C1 segment of cervical spinal cord (tissue), 14 donors: ENCODE measurements at places on chromosomes 6 and 20.

DNA sequence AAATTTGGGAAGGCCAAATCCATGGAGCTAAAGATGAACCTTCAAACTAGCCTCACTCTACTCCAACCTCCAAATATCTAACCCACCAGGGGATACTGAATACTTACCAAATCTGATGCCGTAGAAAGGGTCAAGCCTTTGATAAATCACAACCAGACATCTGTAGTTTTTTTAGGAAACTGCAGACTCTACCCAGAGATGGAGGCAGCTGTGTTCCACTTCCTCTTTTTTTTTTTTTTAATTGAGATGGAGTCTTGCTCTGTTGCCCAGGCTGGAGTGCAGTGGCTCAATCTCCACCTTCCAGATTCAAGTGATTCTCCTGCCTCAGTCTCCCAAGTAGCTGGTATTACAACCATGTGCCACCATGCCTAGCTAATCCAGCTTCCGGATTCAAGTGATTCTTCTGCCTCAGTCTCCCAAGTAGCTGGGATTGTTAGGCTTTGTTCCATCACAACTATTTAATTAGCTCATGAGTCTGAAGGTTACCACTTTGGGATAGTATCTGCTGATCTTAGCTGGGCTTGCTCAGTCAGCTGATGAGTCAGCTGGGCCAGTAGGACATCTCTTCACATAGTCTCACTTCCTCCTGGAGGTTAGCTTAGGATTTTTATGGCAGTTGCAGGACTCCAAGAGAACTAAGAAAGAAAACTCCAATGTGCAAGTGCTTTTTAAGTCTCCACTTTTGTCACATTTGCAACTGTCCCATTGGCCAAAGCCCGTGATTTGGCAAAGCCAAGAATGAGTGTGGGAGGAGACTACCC lies 13.3 kb downstream of the FRK start:
- DNase-seq = no peak

GRCh38 chr6:111342913-111343312 lies 140.1 kb downstream of the REV3L start:
- no peak for DNase-seq

DNA sequence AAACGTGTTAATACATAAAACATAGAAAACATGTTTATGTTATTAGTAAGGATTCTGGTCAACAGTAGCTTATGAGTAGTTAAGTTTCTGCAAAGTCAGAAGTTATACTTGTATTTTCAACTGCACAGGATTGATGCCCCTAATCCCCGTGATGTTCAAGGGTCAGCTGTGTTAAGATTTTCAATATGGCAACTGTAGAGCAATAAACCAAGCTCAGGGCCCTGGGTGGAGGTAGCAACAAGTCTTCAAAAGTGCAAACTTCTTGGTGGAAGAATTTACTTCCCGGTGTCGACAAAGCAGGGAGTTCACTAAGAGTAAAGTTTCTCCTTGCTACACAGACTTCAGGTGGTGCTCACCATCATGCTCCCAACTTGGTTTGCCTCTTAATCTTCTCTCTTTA lies 4.1 kb upstream of the BCAS1 start:
- DNase-seq = no peak

DNA sequence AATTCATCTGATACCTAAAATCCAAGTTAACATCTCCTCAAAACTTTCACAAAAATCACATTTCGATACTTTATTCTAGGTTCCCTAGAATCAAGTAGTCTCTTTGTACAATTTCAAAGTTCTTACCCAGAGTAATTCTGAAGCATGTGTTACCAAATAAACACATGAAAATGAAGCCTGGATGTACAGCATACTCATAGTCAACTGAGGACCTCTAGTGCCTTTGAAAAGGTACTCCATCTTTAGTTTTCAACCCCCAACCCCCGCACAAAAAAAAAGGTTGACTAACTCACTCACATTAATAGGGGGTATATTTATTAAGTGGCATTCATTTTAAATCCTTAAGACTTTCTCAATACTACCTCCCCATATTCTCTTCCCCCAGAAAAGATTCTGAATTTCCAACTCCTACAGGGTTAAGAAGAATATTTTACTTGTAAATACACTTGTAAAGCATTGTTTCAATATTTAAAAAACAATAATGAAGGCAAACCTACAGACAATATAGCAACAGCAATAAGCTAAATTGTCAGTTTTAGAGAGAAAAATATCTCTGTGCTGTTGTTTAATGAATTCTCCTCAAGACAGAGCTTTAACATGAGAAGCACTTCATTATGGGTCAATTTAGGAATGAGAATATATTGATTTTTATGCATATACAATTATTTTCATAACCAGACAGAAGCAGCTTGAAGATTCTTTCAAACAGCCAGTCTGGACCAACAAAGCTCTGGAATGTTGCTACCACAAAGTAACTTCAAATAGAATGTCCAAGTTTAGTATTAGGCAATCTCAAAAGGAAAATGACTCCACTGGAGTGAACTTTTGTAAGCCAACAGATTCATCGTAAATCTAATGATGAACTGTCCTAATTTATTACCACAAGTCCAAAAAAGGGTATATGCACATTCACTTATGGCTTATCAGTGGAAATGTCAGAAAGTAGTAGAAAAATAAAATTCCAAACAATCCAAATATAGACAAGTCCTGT lies 3.3 kb downstream of the PLN start:
- DNase-seq = no peak

DNA sequence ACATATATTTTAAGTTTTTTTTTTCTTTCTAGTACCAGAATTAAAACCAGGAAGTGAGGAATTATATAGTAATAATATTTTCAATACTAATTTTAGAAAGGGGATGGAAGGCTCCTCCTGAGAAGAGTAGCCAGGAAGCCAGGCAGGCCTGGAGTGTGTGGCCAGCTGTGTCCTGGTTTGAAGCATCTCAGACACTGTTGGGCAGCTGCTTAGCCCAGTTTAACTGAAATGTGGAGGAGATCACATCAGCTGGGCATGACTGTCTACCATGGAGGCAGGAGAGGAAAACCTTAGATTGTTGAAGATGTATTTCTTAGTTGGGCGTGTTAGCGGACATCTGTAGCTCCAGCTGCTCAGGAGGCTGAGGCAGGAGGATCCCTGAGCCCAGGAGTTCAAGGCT lies 142.2 kb downstream of the ARID1B start:
- DNase-seq = no peak

GRCh38 chr6:34324738-34325444 lies 67.6 kb downstream of the NUDT3 start:
- no peak for DNase-seq

- DNase-seq = no peak
These were observed 4.0 kb upstream of the DSN1 start for GRCh38 chr20:36777576-36777975.

DNA sequence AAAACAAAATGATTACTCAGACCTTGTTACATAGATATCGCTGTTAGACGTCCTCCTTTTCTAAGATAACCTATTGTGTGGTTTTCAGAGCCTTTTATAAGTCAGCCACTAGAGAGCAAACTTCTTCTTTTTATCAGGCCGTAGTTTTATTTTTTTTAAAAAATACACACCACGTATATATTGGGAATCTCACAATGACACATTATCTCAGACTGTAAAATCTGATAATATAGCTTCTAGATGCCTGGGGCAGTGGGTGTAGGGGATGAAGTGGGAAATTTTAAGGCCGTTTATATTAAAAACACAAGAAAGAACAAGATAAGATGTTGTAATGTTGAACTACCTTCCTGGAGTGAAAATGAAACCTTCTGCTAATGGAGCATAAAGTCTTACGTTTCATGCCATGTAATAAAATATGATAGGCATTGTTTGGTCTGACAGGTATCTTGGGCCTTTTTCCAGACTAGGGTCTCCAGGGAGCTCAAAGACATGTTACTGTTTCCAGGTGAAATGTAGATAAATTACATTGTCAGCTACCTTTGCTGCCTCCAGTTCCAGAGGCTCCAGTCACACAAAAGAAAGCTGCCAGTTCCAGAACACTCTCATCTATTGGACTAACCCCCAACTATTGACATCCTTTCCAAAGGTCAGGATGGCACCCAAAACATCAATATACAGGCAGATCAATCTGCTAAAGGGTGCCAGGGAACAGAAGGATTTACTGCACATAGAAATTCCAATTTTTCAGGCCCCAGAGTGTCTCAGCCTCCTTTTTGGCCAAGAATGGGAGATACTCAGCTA lies 130.2 kb upstream of the AKIRIN2 start:
- peak; percentile 9 for DNase-seq

DNA sequence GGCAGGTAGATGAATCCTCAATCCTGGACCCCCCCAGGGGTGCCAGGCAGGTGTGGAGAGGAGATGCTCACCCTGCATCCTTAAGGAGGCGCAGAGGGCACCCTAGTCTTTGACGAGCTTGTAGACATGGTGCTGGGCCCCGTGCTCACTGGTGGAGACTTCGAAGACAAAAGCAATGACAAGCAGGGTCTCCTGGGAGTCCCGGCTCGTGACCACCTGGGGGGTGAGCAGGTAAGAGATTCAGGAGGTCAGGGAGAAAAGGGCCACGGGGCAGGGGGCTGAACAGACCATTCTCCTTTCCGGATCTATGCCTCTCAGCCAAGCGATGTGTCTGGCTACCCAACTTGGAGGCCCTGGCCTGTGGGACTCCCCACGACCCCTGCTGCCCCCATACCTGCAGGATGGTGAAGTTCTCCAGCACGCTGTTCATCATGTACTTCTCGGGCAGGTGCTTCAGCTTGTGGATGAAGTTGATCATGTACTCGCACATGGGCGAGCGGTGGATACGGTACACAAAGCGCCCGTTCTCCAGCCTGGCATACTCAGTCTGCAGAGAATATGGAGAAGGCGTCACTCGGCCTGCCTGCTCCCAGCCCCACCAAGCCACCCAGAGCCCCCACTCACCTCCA lies 6.9 kb downstream of the RPL10A start:
- no peak for DNase-seq

DNA sequence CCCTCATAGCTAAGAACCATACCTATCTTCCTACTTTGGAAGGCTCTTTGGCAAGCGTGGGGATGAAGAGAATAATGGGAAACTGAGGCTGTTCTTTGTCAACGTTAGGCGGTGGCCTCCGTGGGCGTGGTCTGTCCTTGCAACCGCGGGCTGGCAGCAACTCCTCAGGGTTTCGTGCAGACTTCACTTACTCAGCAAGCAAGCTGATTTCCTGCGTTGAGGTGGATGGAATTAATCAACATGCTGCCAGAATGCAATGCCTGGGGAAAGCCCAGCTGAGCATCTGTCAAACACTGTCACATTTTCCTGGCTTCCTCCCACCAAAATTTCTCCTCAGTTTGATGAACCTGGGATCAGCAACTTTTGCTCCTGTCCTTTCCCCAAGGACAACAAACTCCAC lies 9.2 kb upstream of the IL17F start:
- DNase-seq = no peak

DNA sequence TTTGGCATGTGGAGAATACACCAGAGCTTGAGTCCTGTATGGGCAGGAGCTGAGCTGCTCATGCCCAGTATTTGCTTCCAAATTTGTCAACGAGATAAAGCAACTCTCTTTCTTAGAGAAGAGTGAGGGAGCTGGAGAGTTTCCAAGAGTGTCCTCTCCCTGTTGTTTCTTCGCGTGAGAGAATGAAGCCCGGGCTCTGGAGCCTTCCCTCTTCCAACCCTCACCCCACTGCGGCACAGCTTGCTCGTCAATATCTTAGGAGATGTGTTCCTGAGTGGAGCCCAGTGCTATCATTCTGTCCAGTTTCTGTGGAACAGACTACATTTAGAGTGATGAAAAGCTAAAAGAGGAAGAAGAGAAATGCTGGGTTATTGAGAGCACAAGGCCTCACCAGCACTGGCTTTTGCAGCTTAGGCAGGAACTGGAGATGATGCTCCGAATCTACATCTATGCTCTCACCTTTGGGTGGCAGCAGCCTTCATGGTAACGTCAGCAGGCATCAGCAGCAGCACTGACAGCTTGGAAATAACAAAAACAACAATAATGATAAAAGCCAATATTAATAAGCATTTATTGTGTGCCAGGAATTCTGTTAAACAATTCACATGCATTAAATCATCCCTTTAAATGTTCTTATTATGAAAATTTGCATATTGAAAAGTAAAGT lies 66.5 kb upstream of the TFB1M start:
- no peak for DNase-seq

DNA sequence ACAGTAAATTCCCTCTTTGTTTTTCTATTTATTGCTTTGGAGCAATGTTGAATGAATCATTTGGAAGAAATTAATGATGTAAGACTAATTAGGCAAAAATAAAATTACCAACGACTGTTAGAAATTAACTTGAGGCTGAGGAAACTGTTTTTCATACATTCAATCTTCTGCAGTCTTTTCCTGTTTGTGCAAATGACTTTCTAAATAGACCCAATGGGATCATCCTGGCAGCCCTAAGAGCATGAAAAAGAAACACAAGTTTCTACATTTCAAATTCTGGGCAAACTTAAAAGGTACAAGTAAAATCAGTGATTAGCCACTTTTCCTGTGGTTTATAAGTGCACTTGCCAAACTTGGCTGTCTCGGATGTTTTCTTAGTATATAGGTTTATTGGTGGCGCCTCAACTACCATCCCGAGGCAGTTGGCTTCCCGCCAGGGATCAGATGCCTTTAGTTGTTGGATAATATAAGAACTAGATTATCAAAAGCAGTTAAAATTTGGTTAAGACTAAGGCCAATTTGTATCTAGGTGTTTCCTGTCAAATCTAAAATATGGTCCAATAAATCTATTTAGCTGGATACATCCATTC lies 181.2 kb downstream of the ISM1 start:
- no peak for DNase-seq

- DNase-seq = no peak
These were observed 120.0 kb downstream of the GRM4 start for GRCh38 chr6:34025861-34026260.

- DNase-seq = no peak
These were observed 88.2 kb downstream of the MTFR2 start for GRCh38 chr6:136161950-136162349.

DNA sequence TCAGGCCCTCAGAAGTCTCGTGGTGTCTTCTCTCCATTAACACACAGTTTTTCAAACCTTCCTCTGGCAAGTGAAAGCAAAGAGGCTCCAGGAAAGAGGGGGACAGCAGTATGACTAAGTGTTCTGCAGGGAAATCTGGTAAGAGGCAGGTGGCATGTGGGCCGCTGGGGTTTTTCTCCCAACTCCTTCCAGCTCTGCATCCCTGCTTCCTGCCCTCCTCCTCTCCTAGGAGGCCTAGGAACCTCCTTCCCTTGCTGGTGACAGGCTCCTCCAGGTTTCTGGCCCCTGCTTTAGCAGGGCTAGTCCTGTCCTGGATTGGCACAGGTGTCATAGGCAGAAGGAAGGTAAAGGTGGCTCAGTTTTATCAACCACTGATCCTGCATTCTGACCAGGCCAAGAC lies 7.6 kb upstream of the ITCH start:
- no peak for DNase-seq

- no peak for DNase-seq
These were observed 40.2 kb upstream of the TNFRSF21 start for GRCh38 chr6:47349931-47350330.

GRCh38 chr6:53811082-53811481 lies 16.3 kb downstream of the LRRC1 start:
- no peak for DNase-seq
